ENCODE measurements at places on chromosomes 11 and 22. TPM values are rescaled to one million over a fixed set of nuclear protein-coding genes. Genes with fewer than 3 reads are reported as not detected.

The BTG4 gene
- not detected for total RNA-seq

The GPR83 gene
- total RNA-seq = under 0.01 TPM

The PANX3 gene
- total RNA-seq = not detected

The PTPRCAP gene
- total RNA-seq = not detected

The CBLIF gene
- total RNA-seq = not detected

The CEND1 gene
- total RNA-seq = 0.90 TPM

DNA sequence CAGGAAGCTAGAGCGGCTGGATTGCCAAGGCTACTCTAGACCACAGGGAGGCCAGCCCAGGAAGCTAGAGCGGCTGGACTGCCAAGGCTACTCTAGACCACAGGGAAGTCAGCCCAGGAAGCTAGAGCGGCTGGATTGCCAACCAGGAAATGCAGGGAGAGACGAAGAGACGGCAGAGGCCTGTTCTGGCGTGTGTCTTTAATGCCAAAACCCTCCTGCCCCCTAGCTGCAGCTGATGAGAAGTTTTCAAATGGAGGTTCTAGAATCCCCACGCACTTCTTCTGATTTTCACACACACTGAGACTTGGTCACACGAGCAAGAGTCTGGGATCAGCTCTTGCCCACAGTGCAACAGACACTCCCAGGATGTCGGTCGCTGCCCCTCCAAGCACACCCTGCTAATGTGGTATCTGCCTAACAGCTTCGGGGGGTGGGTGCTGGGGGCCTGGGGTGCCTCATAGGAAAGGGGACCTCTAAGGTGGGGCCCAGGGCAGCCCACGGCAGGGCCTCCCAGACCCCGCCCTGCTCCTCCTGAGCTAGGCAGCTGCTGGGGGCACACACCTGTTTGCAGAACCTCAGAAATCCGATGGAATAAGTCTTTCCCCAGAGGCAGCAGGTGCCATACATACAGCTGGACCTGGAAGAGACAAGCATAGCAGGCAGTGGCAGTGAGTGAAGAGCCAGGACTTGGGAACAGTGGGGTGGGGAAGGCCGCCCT lies 28.5 kb downstream of the MAFF start:
- DNase-seq = no peak

GRCh38 chr22:45590262-45590661 lies 81.4 kb upstream of the ATXN10 start:
- no peak for DNase-seq

GRCh38 chr11:55634813-55635212 lies at the start of gene OR4P4:
TSS of gene OR4P4 (plus strand) at chr11:55635113.
- DNase-seq = no peak

DNA sequence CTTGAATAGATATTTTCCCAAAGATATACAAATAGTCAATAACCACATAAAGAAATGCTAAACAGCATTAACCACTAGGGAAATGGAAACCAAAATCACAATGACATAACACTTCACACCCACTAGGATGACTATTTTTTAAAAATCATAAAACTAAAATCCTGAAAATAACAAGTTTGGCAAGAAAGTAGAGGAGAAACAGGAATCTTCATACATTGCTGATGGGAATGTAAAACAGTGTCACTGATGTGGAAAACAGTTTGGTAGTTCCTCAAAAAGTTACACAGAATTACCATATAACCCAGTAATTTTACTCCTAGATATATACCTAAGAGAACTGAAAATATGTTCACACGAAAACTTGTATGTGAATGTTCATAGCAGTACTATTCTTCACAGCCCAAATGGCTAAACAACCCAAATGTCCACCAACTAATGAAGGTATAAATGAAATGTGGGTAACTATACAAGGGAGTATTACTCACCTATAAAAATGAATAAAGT lies 12.5 kb downstream of the PICALM start:
- no peak for DNase-seq

GRCh38 chr22:19060356-19061009 lies 61.7 kb downstream of the DGCR2 start:
- peak; percentile 86 for DNase-seq

- no peak for DNase-seq
Observed at GRCh38 chr11:69825941-69826340, 6.7 kb upstream of the FGF3 start.

- DNase-seq = no peak
Observed at GRCh38 chr22:27681037-27681436, 120.5 kb downstream of the MN1 start.

DNA sequence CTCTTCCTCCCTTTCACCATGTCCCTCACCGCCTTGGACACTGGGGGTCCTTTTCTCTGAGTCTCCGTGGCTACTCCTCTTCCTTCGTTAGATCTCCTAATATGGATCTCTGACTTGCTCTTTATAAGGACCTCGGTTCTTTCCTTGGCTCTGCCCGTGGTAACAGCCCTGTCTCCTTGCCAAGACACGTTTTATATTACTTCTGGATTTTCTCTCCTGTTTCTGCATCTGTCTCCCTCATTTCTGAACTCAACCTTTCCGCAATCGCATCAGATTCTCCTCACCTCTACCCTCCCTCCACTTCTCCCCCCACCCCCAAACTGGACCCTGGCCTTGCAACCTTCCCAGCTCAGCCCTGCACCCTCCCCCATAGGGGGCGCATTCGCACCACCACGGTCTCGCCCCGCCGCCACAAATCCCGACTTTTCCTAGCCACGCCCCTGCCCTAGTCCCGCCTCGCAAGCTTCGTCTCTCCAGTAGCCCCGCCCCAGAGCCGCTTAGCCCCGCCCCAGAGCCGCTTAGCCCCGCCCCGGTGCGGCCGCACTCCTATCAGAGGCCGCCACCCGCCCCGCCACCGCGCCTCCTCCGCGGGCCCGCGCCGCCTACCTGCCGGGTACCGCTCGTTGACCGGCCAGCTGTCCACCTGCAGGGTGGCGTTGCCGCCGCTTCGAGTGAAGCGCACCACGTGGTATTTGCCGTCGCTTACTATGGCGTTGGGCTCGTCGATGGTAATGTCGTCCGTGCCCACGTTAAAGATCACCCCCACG lies 39.0 kb downstream of the SLC22A12 start:
- no peak for DNase-seq

DNA sequence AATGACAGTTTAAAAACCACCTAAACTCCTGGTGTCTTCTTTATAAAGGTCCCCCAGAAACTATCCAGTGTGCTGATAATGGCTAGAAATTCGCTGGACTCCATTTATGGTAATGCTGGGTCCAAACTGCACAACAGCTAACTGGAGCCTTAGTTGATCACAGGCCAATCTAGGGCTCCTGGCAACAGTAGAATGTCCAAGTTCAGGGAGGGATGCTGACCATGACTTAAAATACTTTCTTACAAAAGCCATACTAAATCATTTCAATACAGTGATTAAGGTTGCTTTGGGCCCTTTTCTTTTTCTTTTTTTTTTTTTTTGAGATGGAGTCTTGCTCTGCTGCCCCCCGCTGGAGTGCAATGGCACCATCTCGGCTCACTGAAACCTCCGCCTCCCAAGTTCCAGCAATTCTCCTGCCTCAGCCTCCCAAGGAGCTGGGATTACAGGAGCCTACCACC lies 14.5 kb upstream of the GAB2 start:
- DNase-seq = no peak

- peak; percentile 88 for DNase-seq
Observed at GRCh38 chr22:27416511-27417420, 384.8 kb downstream of the MN1 start.

DNA sequence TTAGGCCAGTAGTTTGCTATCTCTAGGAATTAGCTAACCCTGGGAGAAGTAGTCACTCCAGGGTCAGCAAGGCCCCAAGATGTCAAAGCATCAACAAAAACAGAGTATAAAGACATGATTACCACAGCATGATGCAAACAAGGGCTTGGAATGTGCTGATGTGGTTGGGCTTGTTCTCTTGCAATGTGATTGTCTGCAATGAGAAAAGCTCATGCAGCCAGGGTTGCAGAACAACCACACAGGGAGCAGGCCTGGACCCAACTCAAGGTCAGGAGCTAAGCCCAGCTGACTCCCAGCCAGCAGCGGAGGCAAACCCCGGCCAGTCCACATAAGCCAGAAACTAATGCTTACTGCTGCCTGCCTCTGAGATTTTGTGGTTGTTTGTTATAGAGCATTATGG lies 132.4 kb upstream of the ZC3H12C start:
- DNase-seq = peak; percentile 79

- peak; percentile 88 for DNase-seq
Observed at GRCh38 chr11:35725885-35726284, 63.3 kb downstream of the TRIM44 start.

- peak; percentile 95 for DNase-seq
Observed at GRCh38 chr11:69949327-69949726, 128.8 kb upstream of the ANO1 start.

GRCh38 chr11:4102711-4103110 lies 8.1 kb downstream of the RRM1 start:
- DNase-seq = no peak

DNA sequence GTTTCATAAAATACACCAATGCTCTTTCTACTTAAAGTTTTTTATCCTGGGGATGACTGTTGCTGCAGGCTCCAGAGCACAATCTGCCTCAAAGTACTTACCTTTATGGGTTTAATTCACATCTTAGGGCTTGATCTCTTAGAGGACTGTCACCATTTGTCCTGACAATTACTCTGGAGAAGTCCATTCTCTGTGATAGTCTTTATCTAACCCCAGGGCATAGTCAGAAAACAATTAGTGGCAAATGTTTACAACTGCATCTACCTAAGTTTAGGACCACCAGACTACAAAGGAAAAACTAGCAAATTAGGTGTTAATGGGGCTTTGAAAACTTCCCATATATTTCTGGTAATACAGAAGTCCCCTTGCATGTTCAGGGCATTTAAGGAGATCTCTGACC lies 973.5 kb downstream of the JRKL start:
- no peak for DNase-seq

- DNase-seq = peak; percentile 44
Observed at GRCh38 chr11:131914361-131914774, 544.0 kb downstream of the NTM start.

- DNase-seq = no peak
Observed at GRCh38 chr11:45725776-45726492, 60.5 kb upstream of the CHST1 start.

DNA sequence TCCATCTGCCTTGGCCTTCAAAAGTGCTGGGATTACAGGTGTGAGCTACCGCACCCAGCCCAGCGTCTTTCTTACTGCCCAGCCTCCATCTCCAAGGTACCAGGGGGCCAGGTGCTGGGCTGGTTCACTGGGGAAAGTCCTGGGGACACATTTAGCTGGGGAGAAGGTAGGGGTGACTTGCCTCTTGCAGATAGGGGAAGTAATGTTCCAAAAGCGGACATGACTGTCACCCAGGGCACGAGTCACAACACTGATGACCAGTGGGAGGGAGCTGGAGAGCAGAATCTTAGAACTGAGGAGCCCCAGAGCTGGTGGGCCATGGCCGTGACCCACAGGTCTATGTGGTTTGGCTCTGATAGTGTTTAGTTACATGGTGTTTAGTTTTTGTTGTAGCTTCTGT lies 2.4 kb upstream of the SLC15A3 start:
- DNase-seq = no peak

DNA sequence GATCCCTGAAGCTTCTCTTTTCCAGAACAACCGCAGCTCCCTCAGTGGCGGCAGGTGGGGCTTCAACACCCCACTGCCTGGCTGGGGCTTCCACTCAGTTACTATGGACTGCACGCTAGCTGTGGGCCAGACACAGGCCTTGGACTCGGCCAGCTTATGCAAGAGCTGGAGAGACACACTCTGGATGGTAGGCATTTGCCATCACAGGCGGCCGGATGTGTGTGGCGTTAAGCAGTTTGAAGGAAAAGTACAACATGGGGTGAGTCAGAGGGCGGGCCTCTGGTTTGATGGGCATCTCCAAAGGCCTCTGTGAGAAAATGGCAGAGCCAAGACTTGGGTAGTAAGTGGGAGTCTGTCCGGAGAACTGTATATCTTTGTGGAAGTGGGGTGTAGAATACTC lies 17.6 kb downstream of the KCNJ4 start:
- DNase-seq = no peak

DNA sequence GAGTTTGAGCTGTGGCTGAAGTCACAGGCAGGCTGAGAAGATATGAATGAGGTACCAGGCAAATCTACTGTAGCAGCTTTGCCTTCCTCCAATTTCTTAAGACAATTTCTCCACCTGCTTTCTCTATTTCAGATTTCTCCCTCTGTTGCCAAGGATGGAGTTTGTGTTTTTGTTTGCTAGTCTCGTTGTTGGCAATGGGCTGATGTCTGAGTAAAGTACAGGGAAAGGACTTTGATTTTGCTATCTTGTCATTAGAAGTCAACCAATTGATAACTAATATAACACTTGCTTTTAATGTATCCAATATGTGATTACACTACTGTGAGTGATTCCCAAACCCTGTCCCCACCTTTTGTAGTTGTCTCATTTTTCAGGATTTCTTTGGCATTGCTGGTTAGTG lies 40.1 kb upstream of the RRAS2 start:
- no peak for DNase-seq

DNA sequence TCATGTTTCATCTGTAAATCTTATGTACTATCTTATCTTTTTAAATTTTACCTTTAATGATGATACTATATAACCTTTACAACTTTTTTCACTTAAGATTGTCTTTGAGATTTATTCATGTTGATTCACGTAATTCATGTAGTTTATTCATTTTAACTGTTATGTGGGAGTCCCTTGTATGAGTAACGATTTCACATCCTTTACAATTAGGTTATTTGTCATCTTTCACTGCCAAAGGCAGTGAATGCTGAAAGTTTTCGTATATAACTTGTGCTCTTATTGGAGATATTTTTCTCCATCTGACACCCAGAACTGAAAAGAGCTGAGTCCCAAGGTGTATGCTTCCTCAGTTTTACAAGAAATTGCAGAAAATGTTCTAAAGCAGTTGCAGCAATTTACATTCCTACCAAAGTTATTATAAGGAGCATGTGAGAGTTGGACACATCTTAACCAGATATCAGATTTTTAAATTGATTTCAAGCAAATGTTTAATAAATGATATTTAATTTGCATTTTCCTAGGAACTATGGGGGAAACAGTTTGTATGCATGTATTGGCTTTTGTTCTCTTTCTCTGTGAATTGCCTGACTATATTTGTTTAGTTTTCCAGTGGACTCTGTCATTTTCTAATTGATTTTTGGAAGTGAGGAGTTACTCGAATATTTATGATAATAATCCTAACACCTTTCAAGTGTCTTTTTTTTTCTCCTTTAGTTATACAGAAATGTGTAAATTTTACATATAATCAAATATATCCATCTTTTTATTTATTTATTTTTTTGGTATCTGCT lies 6.4 kb downstream of the ARL14EP start:
- DNase-seq = no peak

GRCh38 chr22:46478083-46478551 lies 59.3 kb downstream of the CELSR1 start:
- no peak for DNase-seq
